CD4-positive, alpha-beta T cell treated with Interferon alpha-2 for 1 hour (primary cell): ENCODE measurements at places on chromosomes 12 and 14.

DNA sequence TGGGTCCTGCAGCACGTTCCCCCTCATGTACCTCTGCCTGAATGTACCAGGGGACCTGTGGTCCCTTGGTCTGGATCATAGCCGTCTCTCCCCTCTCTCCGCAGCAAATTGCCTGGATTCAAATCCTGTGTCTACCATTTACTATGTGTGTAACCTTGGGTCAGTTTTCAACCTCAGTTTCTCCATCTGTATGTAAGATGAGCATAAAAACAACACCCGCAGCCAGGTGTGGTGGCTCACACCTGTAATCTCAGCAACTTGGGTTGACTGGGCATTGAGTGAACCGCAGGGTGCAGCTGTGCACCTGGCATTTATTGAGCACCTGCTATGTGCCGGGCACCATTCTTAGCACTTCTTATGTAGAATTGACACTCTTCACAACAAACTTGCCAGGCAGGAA is 14.1 kb downstream of the CYP46A1 start:
- DNase-seq, result no peak

GRCh38 chr12:79747274-79747673 is 56.5 kb upstream of the PAWR start:
- DNase-seq, result no peak

- DNase-seq, result peak; percentile 51
These were observed 8.5 kb downstream of the RARG start for GRCh38 chr12:53223389-53224060.

DNA sequence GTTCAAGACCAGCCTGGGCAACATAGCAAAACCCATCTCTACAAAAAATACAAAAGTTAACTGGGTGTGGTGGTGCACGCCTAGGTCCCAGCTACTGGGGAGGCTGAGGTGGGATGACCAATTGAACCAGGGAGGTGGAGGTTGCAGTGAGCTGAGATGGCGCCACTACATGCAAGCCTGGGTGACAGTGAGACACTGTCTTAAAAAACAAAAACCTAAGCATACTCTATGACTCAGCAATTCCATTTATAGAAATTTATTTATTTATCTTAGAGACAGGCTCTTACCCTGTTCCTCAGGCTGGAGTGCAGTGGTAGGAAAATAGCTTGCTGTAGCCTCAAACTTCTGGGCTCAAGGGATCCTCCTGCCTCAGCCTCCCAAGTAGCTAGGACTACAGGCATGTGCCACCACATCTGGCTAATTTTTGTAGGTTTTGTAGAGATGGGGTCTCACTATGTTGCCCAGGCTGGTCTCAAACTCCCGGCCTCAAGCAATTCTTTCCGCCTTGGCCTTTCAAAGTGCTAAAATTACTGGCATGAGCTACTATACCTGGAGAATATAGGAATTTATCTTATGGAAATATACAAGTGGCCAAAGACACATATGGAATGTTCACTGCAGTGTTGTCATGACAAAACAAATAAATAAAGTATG is 43.3 kb downstream of the NCKAP5L start:
- DNase-seq, result no peak

- no peak for DNase-seq
These were observed 644 bp upstream of the OS9 start for GRCh38 chr12:57693317-57693658.

- no peak for DNase-seq
These were observed 11.9 kb downstream of the KLRG1 start for GRCh38 chr12:9001233-9001632.
